ENCODE measurements at places on chromosomes 7 and 10. TPM values are rescaled to one million over a fixed set of nuclear protein-coding genes. Genes with fewer than 3 reads are reported as not detected.

DNA sequence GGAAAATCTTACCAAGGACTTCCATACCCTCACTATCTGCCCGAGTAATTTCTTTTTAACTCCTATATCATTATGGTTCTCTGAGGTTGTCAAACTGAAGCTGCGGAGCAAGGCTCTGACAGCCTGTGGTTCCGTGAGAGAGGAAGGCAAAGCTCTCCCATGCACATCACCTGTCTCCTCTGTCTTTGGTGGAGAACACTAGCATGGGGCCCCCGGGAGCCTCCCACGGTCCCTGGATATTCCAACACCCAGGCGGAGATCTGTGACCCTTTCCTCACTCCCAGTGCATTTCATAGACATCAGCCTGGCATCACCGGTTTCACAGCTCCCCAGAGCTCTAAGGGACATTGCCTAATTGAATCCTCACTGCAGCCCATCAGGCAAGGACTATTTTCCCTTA, 10.4 kb downstream of the RBP4 start:
- no peaks in the 10 kb centered on the region for H3K27me3 ChIP-seq
- DNase-seq, result no peak
- H3K27ac ChIP-seq, result no peak overlapping the region
- peaks cover 36% of the 10 kb centered on the region for H3K36me3 ChIP-seq

- no peaks in the 10 kb centered on the region for H3K27me3 ChIP-seq
- no peaks in the 10 kb centered on the region for H3K36me3 ChIP-seq
- DNase-seq, result peak; percentile 20
- H3K4me1 ChIP-seq, result 0 out of 2 replicates have a peak, but pooled peaks cover 12% of the 10 kb centered on the region
Measured at GRCh38 chr7:68038621-68039314, 1042.1 kb downstream of the TYW1 start.

DNA sequence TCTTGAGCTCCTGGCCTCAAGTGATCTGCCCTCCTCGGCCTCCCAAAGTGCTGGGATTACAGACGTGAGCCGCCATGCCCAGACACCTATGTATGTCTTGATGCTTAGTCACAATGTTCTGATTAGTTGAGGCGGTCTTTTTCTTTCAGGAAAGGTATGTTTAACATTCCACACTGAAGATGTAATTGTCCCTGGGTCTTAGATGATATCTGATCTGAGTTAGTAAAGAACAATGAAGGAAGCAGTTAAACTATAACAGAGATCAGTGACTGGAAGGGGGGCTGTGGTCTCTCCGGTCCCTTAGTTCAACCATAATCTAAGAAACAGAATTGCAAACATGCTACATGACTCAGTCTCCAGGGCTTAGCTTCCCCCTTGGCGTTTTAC, 31.5 kb upstream of the SH2D4B start:
- no peaks in the 10 kb centered on the region for H3K27me3 ChIP-seq
- peaks cover 65% of the 10 kb centered on the region for H3K4me1 ChIP-seq
- peak; percentile 87 for DNase-seq
- H3K4me3 ChIP-seq, result no peak overlapping the region
- H3K27ac ChIP-seq, result peak overlapping the region; percentile 54

GRCh38 chr7:155452505-155453295, 5.2 kb upstream of the EN2 start:
- DNase-seq, result no peak
- H3K27ac ChIP-seq, result no peak overlapping the region
- H3K27me3 ChIP-seq, result peaks cover 87% of the 10 kb centered on the region
- H3K4me3 ChIP-seq, result no peak overlapping the region
- no peaks in the 10 kb centered on the region for H3K4me1 ChIP-seq

DNA sequence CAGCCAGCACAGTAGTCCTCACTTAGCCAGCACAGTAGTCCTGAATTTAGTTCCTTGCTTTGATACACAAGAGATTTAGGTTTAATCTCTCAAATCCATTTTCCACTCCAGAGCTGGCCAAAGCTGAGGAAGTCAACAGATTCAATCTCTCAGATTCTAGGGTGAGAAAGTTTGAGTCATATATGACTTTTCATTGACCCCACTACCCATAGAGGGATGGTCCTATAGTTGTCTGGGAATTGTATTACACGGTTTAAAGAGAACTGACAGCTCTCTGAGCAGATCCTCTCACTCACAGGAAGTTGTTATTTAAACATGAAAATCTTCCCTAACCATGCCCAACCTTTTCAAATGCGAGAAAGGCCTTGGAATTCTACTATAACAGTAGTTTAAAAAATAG, 641.8 kb upstream of the SEMA3D start:
- no peak overlapping the region for H3K27ac ChIP-seq
- H3K4me1 ChIP-seq, result no peaks in the 10 kb centered on the region
- no peak for DNase-seq
- H3K4me3 ChIP-seq, result no peak overlapping the region
- no peaks in the 10 kb centered on the region for H3K36me3 ChIP-seq

DNA sequence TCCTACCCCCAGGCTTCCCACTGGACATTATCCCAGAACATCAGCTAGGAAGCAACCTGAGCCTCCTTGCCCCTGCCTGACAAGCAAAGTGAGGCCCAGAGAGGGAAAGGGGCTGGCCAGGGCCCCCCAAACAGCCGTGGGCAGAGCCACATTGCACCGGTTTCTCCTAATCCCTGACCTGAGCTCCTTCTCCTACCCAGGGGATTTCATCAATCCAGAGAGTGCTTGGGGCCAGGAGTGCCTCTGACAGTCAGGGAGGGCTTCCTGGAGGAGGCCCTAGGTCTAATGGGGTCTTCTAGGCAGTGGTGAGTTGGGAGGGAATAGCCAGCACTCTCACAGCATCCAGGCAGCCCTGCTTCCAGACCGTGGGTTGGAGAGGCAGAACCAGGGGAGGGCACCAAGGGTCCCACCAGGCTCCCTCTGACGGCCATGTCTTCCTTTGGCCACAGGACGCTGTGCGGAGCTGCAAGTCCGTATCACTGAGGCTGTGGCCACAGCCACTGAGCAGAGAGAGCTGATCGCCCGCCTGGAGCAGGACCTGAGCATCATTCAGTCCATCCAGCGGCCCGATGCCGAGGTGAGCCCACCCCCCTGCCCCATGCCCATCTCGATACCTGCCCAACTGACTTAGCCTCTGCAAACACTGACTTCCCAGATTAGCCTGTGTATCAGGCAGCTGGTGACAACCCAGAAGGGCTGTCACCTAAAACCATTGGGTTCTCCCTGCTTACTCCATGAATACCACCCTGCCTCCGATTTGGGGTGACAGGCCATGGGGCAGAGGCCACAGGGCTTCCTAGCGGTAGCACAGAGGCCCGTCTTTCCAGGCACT, 13.5 kb upstream of the SH2B2 start:
- H3K27me3 ChIP-seq, result no peaks in the 10 kb centered on the region
- peak overlapping the region; percentile 58 for H3K27ac ChIP-seq
- peaks cover 45% of the 10 kb centered on the region for H3K4me1 ChIP-seq
- H3K36me3 ChIP-seq, result no peaks in the 10 kb centered on the region

GRCh38 chr7:117283779-117284178, 39.1 kb downstream of the WNT2 start:
- H3K27ac ChIP-seq, result no peak overlapping the region
- DNase-seq, result no peak

- no peaks in the 10 kb centered on the region for H3K4me1 ChIP-seq
- H3K27me3 ChIP-seq, result no peaks in the 10 kb centered on the region
- H3K4me3 ChIP-seq, result no peak overlapping the region
- DNase-seq, result no peak
- H3K36me3 ChIP-seq, result no peaks in the 10 kb centered on the region
- no peak overlapping the region for H3K27ac ChIP-seq
Measured at GRCh38 chr7:114943530-114943929, 21.6 kb downstream of the MDFIC start.

GRCh38 chr7:3980300-3980643, 679.2 kb downstream of the SDK1 start:
- H3K27me3 ChIP-seq, result no peaks in the 10 kb centered on the region
- H3K36me3 ChIP-seq, result no peaks in the 10 kb centered on the region
- peak; percentile 15 for DNase-seq
- no peak overlapping the region for H3K27ac ChIP-seq

- H3K36me3 ChIP-seq, result peaks cover 5% of the 10 kb centered on the region
- H3K27me3 ChIP-seq, result peaks cover 16% of the 10 kb centered on the region
- H3K4me3 ChIP-seq, result no peak overlapping the region
- no peak for DNase-seq
- H3K4me1 ChIP-seq, result peaks cover 19% of the 10 kb centered on the region
Measured at GRCh38 chr7:151462306-151462779, 22.4 kb upstream of the CRYGN start.

DNA sequence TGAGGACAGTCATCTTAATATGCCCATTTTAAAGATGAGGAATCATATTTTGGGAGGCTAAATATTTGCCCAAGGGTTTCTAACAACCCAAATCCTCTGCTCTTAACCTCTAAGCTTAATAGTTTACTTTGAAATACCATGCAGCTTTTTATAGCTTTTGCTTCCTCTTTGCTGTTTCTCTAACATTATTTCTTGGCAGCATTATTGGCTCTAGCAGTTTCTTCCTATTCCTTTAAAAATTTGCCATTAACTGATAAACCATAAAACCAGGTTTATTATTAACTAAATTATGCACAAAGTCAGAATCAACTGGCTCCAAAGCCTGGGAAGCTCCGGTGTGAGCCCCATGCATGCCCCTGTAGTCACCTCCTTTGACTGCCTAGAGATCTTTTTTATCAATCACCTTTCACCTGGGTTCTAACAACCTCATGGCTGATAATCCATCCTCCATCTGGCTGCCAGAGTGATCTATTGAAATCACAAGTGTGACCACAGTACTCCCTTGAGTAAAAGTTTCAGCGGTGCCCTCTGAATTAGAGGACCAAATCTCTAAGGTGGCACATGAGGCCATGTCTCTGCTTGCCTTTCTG, 62.4 kb downstream of the ITGB8 start:
- H3K4me3 ChIP-seq, result no peak overlapping the region
- no peaks in the 10 kb centered on the region for H3K4me1 ChIP-seq

GRCh38 chr7:130141884-130142653, 63.1 kb downstream of the TMEM209 start:
- peaks cover 38% of the 10 kb centered on the region for H3K4me1 ChIP-seq
- H3K36me3 ChIP-seq, result peaks cover 3% of the 10 kb centered on the region
- no peak for DNase-seq

GRCh38 chr7:96605045-96605716, 104.5 kb downstream of the SEM1 start:
- DNase-seq, result no peak
- H3K27me3 ChIP-seq, result no peaks in the 10 kb centered on the region
- H3K4me3 ChIP-seq, result no peak overlapping the region
- H3K36me3 ChIP-seq, result no peaks in the 10 kb centered on the region
- H3K4me1 ChIP-seq, result peaks cover 8% of the 10 kb centered on the region

GRCh38 chr10:7260412-7260900, 150.4 kb downstream of the SFMBT2 start:
- no peak overlapping the region for H3K27ac ChIP-seq
- H3K4me3 ChIP-seq, result no peak overlapping the region
- H3K27me3 ChIP-seq, result no peaks in the 10 kb centered on the region
- DNase-seq, result peak; percentile 45

GRCh38 chr7:90900628-90901356, 304.7 kb downstream of the CDK14 start:
- H3K4me1 ChIP-seq, result peaks cover 8% of the 10 kb centered on the region
- no peaks in the 10 kb centered on the region for H3K27me3 ChIP-seq
- peak; percentile 50 for DNase-seq
- H3K27ac ChIP-seq, result no peak overlapping the region
- H3K4me3 ChIP-seq, result no peak overlapping the region

GRCh38 chr10:132353456-132354355, 21.7 kb downstream of the LRRC27 start:
- H3K4me3 ChIP-seq, result no peak overlapping the region
- H3K36me3 ChIP-seq, result no peaks in the 10 kb centered on the region
- no peaks in the 10 kb centered on the region for H3K4me1 ChIP-seq
- no peak overlapping the region for H3K27ac ChIP-seq

GRCh38 chr7:112395411-112395810, 54.8 kb upstream of the IFRD1 start:
- H3K27ac ChIP-seq, result no peak overlapping the region
- peaks cover 7% of the 10 kb centered on the region for H3K27me3 ChIP-seq
- no peaks in the 10 kb centered on the region for H3K36me3 ChIP-seq
- no peak overlapping the region for H3K4me3 ChIP-seq
- peaks cover 9% of the 10 kb centered on the region for H3K4me1 ChIP-seq
- no peak for DNase-seq

- H3K36me3 ChIP-seq, result no peaks in the 10 kb centered on the region
- no peak overlapping the region for H3K4me3 ChIP-seq
- no peak for DNase-seq
- no peak overlapping the region for H3K27ac ChIP-seq
Measured at GRCh38 chr7:151623766-151624165, 104.1 kb upstream of the RHEB start.

GRCh38 chr7:40921589-40922315, 781.1 kb downstream of the INHBA start:
- DNase-seq, result no peak
- H3K4me1 ChIP-seq, result no peaks in the 10 kb centered on the region
- H3K27ac ChIP-seq, result no peak overlapping the region
- H3K27me3 ChIP-seq, result no peaks in the 10 kb centered on the region
- no peaks in the 10 kb centered on the region for H3K36me3 ChIP-seq

DNA sequence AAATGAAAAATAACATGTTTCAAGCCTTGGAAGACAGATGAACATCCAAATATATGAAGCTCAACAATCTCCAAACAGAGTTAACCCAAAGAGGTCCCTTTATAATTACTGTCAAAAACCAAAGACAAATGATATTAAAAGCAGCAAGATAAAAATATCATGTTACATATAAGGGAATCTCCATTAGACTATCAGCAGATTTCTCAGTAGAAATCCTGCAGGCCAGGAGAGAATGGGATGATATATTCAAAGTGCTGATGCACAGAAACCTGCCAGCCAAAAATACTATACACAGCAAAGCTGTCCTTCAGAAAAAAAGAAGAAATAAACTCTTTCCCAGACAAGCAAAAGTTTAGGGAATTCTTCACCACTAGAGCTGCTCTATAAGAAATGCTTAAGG, 41.0 kb downstream of the AASS start:
- H3K4me3 ChIP-seq, result no peak overlapping the region
- no peaks in the 10 kb centered on the region for H3K27me3 ChIP-seq
- no peaks in the 10 kb centered on the region for H3K36me3 ChIP-seq
- no peak overlapping the region for H3K27ac ChIP-seq

- no peak for DNase-seq
- H3K4me1 ChIP-seq, result no peaks in the 10 kb centered on the region
- H3K27ac ChIP-seq, result no peak overlapping the region
- H3K4me3 ChIP-seq, result no peak overlapping the region
- no peaks in the 10 kb centered on the region for H3K27me3 ChIP-seq
Measured at GRCh38 chr10:74575191-74575720, 251.1 kb upstream of the KAT6B start.

The TMEM236 gene
- not detected for total RNA-seq

The PAPOLB gene
- not detected for total RNA-seq

The NEBL gene
- not detected for total RNA-seq

The CLDN3 gene
- 0.31 TPM for total RNA-seq

The GJC3 gene
- total RNA-seq, result 0.66 TPM

The CYP2C19 gene
- total RNA-seq, result not detected

The NKX2-3 gene
- not detected for total RNA-seq

The CDK1 gene
- total RNA-seq, result 221 TPM

The EFCAB10 gene
- total RNA-seq, result 0.40 TPM

The HOGA1 gene
- 18.8 TPM for total RNA-seq
